ENCODE measurements at places on chromosomes 12 and 14.

GRCh38 chr12:19778172-19778571 lies 338.9 kb downstream of the AEBP2 start:
- DNase-seq = no peak

GRCh38 chr14:61467296-61467695 lies 145.9 kb downstream of the PRKCH start:
- no peak for DNase-seq

GRCh38 chr12:32134101-32134888 lies 27.6 kb downstream of the BICD1 start:
- no peak for DNase-seq

- no peak for DNase-seq
These were observed 128.3 kb downstream of the AKAP6 start for GRCh38 chr14:32457213-32457920.

- no peak for DNase-seq
These were observed 7.2 kb downstream of the MYL6 start for GRCh38 chr12:56165369-56165768.

GRCh38 chr12:56330936-56331490 lies 2.8 kb downstream of the PAN2 start:
- DNase-seq = no peak

DNA sequence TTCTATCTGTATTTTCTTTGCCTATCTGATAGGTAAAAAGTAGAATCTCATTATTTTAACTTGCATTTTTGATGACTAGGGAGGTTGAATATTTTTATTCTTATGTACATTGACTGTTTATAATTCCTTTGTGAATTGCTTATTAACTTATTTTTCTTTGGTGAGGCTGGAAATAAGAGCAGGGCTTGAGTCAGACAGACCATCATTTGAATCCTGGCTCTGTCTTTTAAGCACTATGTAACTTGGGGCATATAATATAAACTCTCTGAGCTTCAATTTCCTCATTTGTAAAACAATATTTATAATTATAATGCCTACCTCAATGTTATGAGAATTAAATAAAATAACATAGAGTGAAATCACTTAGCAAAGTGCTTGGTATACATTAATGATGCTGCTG lies 108.9 kb downstream of the MSRB3 start:
- DNase-seq = no peak

- DNase-seq = no peak
These were observed 178.2 kb downstream of the BCL11B start for GRCh38 chr14:99093532-99094517.

- no peak for DNase-seq
These were observed 144.0 kb downstream of the ADAMTS20 start for GRCh38 chr12:43407816-43408645.

DNA sequence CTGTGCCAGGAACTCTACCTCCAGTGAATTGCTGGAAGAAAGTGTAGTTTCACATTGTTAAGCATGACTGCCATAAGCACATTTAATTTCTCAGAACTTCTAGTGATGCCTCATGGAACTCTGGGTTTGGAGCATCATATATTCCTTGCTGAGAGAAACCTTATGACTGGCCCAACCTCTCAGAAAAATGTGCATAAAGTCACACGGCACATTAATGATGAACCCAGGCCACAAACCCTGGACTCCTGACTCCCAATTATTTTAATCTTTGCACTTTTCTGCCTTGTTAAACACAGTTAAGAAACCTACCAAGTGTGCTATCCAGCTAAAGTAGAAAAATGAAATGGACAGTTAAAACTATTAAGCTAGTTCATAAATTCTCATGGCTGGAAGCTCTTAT lies 5.6 kb downstream of the TCP11L2 start:
- DNase-seq = no peak

DNA sequence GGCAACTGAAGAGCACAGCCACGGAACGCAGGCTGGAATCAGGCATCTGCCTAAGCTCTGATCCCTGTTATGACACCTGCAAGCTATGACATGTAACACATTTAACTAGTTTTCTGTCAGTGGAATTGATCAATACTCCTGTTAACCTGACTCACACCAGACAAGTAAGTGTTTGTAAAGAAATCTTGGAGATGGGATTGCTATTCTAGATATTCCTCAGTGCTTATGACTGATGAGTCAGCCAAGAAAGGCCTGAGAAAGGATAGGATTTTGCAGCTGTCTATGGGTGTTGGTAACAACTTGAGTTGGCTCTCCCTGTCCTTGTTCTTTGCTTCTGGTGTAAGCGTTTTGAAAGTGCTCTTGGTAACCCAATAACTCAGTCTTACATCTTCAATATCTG lies 110.5 kb downstream of the GPR135 start:
- no peak for DNase-seq

- no peak for DNase-seq
These were observed 244.8 kb downstream of the TMTC2 start for GRCh38 chr12:82931349-82932116.

DNA sequence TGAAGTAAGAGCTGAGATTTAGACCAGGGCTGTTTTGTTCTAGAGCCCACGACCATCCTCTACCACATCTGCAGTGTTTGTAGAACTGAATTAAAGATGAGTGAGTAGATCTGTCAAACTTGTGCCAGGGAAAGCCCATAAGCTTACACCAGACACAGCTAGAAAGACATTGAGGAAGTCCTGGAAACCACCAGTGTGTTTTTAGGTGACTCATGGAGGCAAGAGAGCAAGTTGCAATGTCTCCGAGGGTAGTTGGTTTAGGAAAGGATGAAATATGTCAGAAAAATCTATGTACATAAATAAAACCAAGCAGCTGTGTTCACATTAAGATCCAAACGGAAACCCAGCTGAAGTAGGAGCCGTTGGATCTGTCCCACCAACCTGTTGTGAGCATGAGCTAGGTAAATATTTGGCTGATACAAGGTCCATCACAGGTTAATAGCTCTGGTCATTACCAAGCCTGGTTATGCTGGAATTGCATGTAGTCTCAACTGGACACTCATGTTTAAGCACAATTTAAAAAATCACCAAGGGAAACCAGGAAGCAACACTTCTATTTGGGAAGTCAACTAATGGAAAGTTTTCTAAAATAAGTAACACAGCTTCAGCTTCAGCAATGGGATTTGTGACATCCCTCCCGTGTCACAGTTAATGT lies 49.9 kb upstream of the PLEKHG3 start:
- no peak for DNase-seq

DNA sequence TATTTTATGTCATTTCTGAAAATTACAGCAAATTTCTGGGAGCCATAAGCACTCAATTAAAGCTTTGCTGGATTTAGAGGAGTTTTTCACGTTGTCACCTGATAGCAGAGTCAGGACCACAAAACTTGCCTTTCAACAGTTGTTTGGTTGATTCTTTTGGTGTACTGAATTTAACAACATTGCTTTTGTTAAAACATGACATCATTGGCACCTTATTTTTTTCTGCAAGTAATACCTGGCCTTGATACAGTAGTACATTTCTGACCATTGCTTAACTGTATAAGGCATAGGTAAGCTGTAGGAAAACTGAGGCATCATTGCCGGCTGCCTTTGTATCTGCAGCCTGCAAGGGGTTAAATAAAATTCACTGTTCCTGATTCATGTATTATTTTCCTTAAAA lies 4.5 kb upstream of the BCL11B start:
- DNase-seq = no peak

GRCh38 chr14:100983710-100984109 lies 80.2 kb upstream of the RTL1 start:
- DNase-seq = no peak

DNA sequence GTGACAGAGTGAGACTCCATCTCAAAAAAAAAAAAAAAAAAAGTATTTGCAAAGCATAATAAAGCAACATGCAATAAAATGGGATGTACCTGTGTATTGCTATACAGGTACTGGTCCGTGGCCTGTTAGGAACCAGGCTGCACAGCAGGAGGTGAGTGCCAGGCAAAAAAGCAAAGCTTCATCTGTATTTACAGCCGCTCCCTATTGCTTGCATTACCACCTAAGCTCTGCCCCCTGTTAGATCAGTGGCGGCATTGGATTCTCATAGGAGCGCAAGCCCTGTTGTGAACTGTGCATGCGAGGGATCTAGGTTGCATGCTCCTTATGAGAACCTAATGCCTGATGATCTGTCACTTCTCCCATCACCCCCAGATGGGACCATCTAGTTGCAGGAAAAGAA lies 113.3 kb downstream of the SCAF11 start:
- DNase-seq = no peak

DNA sequence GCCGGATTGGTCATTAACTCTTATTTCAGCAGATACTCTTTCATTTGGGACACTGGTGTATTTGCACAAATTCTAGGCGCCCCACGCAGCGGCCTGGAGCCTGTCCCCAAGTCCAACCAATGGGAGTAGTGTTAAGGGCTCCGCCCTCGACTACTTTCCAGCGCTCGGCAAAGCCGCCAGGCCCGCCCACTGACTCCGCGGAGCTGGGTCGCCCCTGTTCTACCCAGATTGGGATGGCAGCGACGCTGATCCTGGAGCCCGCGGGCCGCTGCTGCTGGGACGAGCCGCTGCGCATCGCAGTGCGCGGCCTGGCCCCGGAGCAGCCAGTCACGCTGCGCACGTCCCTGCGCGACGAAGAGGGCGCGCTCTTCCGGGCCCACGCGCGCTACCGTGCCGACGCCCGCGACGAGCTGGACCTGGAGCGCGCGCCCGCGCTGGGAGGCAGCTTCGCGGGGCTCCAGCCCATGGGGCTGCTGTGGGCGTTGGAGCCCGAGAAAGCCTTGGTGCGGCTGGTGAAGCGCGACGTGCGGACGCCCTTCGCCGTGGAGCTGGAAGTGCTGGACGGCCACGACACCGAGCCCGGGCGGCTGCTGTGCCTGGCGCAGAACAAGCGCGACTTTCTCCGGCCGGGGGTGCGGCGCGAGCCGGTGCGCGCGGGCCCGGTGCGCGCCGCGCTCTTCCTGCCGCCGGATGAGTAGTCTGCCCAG lies at the start of gene ACOT6:
TSS of gene ACOT6 (plus strand) at position 179 of the 707 bp plus-strand sequence. CDS start at position 234, 55 bp downstream.
- DNase-seq = peak; percentile 84

- DNase-seq = no peak
These were observed 124.5 kb downstream of the SLC8A3 start for GRCh38 chr14:70064136-70064865.

- DNase-seq = peak; percentile 83
These were observed 28.6 kb downstream of the TMEM30B start for GRCh38 chr14:61252369-61253063.

- peak; percentile 98 for DNase-seq
These were observed 874.9 kb downstream of the NRXN3 start for GRCh38 chr14:79044894-79045624.

DNA sequence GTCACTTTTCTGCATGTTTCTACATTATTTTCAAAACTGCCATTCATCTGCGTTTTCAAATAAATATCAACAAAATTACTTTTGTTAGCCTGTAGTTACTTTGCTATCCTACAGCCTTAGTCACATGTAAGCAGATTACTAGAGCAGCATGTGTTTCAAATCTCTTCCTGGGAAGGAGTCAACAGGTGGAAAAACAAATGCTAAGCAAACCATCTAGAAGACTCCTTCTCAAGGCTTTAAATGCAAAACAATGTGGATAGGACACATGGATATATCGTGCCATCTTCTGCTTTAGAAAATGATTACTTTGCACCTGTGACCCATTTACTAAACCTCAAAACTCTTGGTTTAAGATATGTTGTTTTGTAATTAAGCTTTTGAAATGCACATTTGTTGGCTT lies 108.9 kb downstream of the SSPN start:
- no peak for DNase-seq

DNA sequence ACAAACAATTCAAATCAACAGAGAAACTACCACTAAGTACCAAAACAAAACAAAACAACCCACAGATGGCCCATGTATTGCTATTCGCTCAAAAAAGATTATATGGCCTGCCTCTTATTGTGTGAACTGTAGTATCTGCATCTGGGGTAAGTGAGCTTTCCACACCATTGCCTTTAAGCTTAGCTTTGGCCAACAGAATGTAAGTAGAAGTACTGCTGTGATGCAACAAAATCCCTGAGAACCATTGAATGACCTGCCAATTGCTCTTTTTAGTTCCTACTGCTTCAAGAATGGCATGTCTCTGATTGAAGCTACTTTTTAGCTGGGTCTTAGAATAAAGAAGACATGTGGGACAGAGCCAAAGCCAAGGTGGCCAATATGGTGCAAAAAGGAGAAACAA lies 32.5 kb downstream of the PPFIA2 start:
- no peak for DNase-seq

GRCh38 chr12:88417531-88417930 lies 162.7 kb downstream of the KITLG start:
- DNase-seq = no peak

GRCh38 chr12:52946797-52947547 lies 1.9 kb upstream of the KRT18 start:
- DNase-seq = no peak

- DNase-seq = no peak
These were observed 63.4 kb upstream of the NCOR2 start for GRCh38 chr12:124630791-124631313.

GRCh38 chr14:32702562-32702961 lies 236.1 kb upstream of the NPAS3 start:
- DNase-seq = no peak

DNA sequence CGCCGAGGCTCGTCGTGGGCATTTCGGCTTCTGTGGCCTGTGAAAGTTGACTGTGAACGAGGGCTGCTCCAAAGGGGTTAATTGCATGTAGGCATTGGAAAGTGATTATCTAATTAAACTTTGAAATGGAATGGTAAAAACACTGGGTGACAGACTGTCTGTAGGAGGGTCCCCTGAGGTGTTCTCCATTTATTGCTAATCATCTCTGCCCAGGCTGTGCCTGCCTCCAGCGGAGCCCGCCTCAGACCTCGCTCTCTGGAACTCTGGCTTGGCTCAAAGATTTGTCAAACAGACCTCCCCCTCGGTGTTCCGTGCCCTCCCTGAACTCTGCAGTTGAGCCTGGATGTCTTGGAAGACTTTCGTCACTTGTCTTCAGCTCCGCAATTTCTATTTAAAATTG lies 50.2 kb upstream of the VRK1 start:
- DNase-seq = peak; percentile 6

- DNase-seq = no peak
These were observed 145.6 kb upstream of the NCOR2 start for GRCh38 chr12:124713041-124713435.

- DNase-seq = no peak
These were observed 636.1 kb downstream of the TMTC2 start for GRCh38 chr12:83322809-83323208.

GRCh38 chr12:15278816-15279658 lies 43.3 kb upstream of the PTPRO start:
- peak; percentile 75 for DNase-seq

DNA sequence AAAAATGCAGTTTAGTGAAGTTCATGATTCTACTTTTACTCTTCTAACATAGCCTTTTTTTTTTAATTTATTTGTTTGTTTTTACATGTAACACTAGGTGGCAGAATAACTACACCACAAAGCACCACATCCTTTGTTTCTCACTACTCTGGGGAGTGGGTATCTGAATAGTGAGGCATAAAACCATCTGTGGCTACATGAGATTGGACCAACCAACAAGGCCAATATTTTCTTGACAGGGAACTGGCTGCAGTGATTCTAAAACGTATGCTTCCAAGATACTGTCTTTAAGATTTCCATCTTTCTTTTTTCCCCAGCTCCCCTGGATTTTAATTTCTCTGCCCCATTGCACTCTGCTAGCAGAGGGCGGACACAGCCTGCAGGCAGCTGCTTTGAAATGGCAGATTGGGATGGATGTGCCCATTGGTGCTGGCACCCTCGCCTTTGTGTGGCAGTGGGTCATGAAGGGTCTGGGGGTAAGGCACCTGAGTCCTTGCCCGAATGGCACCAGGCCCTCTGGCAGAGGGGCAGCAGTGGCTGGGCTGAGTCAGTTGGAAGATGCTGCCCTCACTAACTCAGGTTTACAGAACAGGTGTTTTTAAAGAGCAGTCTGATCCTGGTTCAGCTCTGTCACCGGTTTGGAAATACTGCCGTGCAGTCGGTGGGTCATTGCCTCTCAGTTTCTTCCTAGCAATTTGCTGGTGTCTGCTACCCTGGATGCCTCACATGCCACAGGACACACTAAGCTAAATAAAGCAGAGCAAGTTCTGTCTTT lies 429.1 kb downstream of the RAD51B start:
- DNase-seq = no peak

Data from RWPE2 (cell line).